ENCODE measurements at places on chromosomes 6 and 20.

GRCh38 chr20:35093267-35093884, 769 bp upstream of the TRPC4AP start:
- no peak for DNase-seq

DNA sequence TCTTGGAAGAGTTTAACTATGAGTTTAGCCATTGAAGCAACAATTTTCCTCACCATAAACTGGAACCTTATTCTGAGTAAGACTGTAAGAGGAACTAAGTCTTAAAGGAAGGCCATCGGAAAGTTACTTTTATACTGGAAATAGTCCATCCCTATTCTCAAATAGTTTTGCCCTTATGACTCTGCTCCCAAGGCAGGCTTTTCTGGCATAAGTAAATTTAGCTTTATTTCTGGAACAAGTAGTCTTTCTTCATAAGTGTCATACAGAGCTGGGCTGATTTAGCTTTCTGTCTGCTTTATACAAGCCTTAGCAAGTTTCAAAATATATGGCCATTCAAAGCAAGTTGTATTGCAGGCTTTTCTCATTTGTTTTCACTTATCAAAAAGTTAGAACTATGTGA, 328.1 kb downstream of the HACE1 start:
- DNase-seq = no peak

- no peak for DNase-seq
Measured at GRCh38 chr6:111837641-111838500, 35.4 kb downstream of the FYN start.

DNA sequence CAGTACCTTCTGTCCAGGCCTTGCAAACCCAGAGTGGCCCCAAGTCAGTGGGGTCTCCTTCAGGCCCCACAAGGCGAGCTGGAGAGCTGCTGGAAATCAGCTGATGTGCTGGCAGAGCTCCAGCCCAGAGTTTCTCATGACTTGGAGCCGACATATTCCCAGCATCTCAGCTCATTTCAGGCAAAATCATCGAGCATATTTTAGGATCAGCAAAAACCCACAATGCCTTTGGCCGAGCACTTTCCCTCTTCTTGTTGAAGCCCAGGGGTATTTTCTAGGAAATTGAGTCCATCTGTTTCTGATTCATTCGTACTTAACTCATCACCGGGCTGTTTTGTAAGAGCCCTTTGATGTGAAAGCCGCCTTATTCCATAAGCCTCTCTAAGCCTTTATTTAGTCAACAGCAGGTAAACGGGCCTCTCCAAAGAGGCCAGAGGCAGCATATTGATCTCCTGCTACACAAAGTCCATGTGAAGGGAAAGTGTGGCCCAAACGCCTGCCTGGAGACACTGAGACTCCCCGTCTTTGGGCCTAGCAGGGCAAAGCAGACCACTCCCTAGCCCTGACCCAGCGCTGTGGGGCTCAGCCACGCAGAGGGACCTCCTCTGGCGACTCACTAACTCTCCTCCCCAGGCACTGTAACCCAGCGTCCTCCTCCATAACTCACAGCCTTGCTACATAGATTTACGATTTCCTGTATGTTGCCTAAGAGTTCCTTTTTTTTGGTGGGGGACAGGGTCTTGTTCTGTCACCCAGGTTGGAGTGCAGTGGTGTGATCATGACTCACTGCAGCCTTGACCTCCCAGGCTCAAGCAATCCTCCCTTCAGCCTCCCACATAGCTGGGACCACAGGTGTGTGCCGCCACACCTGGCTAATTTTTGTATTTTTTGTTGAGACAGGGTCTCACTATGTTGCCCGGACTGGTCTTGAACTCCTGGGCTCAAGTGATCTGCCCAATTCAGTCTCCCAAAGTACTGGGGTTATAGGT, 12.1 kb upstream of the C20orf203 start:
- DNase-seq = no peak

GRCh38 chr6:73520688-73521350, at the start of gene EEF1A1:
EEF1A1 (minus strand) TSS chr6:73521032; CDS start chr6:73520026, 1,006 bp downstream.
- DNase-seq = peak; percentile 99

- no peak for DNase-seq
Measured at GRCh38 chr6:131807321-131807643, 538 bp upstream of the ENPP1 start.

DNA sequence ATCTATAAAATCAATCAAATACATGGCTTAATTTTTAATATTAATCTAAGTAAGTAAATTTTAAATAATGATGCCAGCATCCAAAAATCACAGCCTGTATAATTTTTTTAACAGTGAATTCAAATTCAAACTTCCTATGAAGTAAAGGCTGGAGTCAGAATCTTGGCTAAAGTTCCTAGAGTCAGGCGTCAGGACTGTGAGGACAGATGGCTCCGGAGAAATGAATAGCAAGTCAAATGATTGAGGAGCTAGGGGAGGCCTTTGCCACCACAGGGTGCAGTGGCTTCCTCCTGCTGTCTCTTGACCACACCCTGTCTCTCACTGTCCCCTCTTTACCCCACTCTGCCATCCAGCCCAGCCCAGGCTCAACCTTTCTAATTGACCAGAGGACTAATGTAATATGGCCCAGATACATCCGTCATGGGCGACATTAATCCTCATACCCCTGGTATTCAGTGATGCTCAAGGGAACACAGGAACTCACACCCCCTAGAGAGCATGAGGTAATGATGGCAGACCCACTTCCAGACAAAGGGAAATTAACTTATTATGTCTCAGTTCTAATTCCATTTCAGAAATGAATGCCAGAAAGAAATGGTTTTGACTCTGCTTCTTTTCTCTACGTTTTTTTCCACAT, 53.4 kb downstream of the OPRM1 start:
- DNase-seq = no peak

DNA sequence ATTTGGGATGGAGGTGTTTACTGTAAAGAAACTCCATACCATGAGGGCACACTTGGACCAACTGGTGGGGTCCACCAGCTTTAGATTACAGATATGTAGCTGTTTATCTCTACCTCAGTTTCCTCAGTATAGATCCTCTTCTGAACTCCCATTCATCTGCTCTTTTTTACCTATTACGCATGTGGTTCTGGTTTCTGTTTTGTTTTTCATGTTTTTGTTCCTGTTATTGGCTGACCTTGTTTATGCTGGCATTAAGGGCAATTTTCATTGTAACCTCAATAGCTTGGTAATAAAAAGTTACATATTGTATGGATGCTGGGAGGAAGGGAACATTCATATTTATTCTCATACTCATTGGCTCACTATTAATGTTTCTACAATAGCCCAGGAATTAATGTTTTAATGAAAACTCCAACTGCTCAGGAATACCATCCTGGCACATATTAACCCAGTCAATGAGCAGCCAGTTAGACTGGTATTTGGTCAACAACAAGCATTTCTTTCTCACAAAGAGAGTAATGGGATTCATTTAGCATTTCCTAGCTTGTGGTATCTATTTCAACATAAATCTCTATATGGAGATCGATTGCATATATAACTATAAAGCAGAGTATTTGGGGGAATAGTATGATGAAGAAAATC, 83.8 kb upstream of the FAM184A start:
- DNase-seq = no peak

- no peak for DNase-seq
Measured at GRCh38 chr20:4967752-4968477, 33.4 kb downstream of the SLC23A2 start.

GRCh38 chr20:20273286-20273685, 94.6 kb upstream of the INSM1 start:
- DNase-seq = no peak

DNA sequence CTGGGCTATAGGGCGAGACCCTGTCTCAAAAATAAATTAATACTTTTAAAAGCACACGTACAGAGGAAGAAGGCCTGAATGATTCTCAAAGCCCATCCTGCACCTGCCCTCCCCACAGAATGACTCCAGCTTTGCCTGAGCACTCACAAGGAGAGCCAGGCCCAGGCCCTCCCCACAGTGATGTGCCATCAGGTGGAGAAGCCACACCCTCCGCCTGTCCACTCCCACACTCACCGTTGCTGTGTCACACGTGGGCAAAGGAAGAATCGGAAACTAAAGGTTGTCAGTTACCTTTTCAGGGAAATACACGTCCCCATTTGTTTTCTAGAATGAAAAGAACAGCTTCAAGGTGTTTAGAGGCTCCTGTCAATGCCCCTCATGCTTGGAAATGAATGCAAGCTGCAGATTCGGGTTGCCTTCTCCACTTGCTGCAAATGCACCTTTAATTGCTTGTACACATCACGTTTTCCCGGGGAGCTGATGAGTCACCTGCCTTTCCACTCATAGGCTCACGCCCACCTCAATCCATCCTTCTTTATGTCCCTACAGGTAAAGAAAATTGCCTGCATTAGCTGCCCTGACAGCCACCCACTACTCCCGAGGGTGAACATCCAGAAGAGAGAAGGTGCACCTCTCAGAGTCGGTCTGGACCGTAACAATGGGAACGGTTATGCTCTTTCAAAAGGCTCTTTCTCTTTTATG, 45.5 kb upstream of the AFDN start:
- DNase-seq = no peak

- peak; percentile 100 for DNase-seq
Measured at GRCh38 chr6:56938649-56939191, 16.2 kb upstream of the BEND6 start.

- DNase-seq = no peak
Measured at GRCh38 chr6:122128445-122128844, 271.0 kb upstream of the HSF2 start.

DNA sequence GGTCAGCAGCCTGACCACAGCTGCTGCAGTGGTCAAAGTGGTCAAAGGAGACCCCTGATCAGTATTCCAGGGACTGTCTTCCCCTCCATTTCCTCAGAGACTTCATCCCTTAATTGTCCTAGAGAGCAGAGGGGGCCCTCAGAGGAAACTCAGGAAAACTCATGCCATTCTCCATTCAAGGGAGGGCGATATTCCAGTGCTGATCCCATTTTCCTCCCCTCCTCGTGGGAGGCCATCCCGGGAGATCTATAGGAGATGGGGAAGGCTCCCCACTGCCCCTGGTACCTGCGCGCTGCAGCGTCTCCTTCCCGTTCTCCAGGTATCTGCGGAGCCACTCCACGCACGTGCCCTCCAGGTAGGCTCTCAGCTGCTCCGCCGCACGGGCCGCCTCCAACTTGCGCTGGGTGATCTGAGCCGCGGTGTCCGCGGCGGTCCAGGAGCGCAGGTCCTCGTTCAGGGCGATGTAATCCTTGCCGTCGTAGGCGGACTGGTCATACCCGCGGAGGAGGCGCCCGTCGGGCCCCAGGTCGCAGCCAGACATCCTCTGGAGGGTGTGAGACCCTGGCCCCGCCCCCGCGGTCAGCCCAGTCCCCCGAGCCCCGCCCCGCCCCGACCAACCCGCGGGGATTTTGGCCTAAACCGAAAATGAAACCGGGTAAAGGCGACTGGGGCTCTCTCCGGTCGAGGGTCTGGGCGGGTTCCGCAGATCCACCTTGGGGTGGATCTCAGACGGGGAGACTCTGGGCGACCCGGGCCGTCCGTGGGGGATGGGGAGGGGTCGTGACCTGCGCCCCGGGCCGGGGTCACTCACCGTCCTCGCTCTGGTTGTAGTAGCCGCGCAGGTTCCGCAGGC, 878 bp downstream of the HLA-C start:
- no peak for DNase-seq

GRCh38 chr6:106158816-106159215, 72.7 kb downstream of the PRDM1 start:
- no peak for DNase-seq

DNA sequence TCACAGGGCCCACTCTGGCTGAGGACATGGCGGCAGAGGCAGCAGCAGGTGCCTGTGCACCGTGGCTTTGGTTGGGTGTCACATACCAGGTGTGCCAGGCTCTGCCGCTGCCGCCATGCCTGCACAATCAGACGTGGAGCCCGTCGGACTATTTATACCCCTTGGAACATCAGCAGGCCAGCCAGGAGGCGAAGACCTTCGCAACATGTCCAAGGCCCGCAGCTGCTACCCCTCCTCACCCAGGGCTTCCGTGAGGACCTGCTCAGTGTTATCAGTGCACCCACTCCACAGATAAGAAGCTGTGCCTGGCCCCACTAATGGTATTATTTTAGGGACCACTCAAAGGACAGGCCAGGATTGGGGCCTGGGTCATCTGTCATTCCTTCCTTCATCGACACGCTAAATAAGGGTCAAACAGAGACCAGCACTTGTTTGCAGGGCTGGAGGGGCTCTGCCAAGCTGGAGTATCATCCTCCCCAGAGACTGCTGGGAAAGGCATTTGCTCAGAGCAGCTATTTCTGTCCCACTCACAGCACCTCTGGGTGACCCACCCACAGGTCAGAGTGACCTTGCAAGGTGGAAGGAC, 109.2 kb downstream of the BMP7 start:
- DNase-seq = no peak

GRCh38 chr6:140541288-140541687, 1166.8 kb upstream of the CITED2 start:
- DNase-seq = no peak

- DNase-seq = no peak
Measured at GRCh38 chr20:54651252-54651651, 175.9 kb downstream of the DOK5 start.

DNA sequence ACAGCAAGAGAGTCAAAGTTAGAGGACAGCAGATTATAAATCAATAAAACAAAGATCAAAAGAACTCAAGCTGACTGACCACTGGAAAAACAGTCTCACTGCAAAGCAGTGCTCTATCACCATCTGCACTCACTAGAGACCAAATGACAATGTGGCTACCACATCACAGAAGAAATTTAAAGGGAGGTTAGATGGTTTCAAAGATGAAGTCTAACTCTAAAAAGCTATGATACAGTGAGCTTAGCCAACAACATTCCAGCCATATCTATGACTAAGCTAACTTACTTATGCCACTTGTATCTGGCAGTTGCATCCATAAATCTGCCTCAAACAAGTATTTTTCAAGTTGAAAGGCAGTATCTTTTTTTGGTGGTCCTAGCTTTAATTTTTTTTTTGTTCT, 68.6 kb downstream of the ARHGAP18 start:
- peak; percentile 61 for DNase-seq

GRCh38 chr20:39170896-39171463, 208.8 kb downstream of the DHX35 start:
- DNase-seq = no peak

DNA sequence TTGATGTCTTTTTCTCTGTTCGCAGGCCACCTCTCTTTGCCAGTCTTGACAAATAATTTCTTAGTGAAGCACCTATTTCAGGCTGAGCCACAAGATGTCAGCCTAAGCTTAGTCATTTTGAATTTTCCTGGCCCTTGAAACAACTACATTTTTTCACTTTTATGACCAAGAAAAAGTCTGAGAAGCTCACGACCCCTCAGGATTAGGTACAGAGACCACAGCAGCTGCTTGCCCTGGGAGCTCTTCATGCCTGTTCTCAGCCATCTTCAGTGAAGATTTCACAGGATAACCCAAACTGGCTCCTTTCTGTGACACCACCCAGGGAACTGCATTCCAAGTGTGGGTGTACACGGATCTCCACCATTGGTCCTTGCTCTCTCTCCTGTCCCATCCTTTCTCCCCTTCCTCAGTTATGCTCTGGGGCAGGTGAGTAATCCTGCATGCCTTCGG, 38.4 kb upstream of the SPTLC3 start:
- no peak for DNase-seq

DNA sequence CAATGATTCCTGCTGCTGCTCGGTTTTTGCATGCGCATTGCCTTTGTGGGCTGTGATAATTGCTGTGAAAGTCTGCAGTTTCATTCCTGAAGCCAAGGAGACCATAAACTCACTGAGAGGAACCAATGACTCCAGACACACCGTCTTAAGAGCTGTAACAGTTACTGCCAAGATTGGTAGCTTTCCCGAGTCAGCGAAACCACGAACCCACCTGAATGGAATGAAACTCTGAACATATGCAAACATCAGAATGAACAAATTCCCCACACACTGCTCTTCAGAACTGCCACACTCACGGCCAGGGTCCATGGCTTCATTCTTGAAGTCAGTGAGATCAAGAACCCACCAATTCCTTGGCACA, 37.7 kb downstream of the TRIM27 start:
- no peak for DNase-seq
